ENCODE measurements at places on chromosomes 1 and 21. TPM values are rescaled to one million over a fixed set of nuclear protein-coding genes. Genes with fewer than 3 reads are reported as not detected.

- DNase-seq, result no peak
These were observed 4.4 kb downstream of the NME7 start for GRCh38 chr1:169363046-169363730.

- DNase-seq, result no peak
These were observed 108.6 kb downstream of the CASZ1 start for GRCh38 chr1:10687782-10688408.

ATP5IF1 gene
- polyA plus RNA-seq, result 252 TPM

DNA sequence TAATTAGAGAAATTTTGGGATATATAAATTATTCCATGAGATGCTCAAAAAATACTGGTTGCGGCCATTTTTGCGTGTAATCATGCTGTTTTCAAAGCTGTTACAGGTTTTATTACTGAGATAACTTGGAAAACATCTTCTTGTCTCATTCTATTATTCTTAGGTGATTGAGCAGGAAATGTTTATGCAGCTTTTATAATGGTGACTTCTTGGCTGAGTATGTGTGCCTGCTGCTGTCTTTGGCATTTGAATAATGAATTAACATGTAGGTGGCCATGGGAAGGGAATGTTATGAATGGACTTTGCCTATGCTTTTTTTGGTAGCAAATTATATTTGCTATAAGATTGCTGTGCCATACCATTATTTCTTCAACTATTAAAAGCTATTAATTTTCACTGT is 52.5 kb downstream of the RASAL2 start:
- no peak for DNase-seq

DNA sequence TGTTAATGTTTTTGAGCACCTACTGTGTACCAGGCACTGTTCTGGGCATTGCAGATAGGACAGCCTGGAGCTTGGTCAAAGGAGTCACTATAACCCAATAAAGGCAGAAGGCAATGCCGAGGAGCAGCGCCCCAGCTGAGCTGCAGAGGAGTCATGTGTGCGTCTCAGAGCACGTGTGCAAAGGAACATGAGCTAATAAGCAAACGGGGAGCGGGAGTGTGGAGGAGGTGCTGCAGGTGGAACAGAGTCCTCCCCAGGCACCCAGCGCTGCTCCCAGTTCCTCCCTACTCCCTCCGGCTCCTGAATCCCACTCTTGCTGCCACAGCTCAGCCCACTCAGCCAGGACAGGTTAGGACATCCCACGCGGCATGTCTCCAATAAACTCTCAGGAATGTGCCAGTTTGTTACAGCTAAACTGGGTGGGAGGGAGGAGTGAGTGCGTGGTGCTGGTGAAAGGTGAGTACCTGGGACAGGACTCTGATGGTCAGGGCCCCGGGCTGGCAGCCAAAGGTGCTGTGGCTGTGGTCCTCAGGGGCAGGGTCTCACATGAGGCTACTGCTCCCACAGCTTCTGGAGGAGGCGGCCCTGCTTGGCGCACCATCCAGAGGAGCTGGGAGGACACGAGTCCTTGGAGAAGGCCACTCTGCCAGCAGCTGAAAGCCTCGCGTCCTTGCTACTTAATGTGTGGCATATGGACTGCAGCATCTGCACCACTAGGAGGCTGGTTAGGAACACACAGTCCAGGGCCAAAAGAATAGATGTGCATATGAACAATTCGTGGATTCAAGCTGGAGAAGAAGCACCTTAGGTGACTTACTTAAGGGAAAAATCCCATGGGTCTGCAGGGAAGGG is 52.3 kb downstream of the GRIK3 start:
- no peak for DNase-seq

- no peak for DNase-seq
These were observed 29.6 kb downstream of the VANGL1 start for GRCh38 chr1:115671176-115671934.

DNA sequence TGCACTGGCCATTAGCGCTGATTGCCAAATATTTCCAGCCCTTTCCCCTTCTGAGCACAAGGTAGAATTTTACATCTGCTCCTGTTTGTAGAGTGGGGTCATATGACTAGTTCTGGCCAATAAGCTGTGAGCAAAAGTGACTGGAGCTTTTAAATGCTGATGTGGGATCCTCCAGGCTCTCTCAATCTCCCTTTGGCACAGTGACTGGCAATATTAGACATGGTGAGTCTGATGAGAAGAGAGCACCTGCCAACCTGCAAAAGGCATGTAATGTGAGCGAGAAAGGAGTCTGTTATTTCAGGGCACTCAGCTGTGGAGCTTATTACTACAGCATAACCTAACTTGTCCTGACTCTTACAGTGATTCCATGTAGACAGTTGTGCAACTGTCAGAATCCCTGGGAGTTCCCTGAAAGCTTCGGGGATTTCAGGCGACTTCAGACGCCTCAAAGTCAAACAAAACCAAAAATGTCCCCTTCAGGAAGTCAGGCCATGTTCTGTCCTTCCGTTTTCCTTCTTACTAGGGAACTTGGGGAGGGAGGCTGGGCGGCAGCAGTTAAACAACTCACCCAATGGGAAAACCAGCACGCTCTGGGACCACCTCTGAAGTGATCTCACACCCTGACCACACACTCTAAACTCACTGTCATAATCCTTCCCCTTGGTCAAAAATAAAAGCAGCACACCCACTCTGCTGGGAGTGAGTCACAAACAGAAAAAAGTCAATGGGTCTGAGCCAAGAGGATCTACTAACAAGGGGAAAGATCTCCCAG is 3.6 kb upstream of the RASSF5 start:
- no peak for DNase-seq

DNA sequence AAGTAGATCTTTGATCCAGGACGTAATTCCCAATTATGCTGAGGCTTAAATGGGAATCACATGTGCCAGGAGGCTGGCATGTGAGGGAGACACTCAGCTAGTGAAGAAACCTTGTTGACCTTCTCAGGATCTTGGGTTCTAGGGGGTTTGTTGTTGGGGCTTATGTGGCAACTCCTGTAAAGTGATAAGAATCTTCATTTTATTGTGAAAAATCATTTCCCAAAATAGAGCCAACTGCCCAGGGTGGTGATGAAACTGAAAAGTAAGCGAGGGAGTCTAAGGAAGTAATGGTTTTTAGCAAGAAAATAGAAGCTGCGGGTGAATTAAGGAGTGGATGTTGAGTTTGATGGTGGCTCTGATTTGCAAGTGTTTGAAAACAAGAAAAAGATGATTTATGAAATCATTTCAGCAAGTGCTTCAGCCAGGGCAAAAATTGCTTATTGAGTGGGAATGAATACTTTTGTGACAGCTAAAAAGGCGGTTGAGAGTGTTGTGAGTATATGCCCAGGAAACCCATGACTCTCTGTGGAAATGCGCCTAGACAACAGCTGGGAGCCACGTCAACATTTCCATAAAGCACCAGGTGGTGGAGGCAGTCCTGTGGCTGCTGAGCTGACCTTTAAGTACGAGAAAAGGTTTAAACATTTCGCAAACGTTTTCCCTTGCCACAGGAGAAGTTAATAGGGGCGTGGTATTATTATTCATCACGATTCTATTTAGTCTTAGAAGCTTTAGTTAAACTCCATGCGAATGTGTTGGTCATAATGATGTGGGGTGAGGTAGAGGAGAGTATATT is 102.7 kb downstream of the HMGB4 start:
- no peak for DNase-seq
